NCI-H2227 treated with DMSO at 0.1 percent for 48 hours (cell line): ENCODE measurements at places on chromosomes 1 and 21.

GRCh38 chr1:202932476-202932875 is 5.4 kb upstream of the KLHL12 start:
- DNase-seq, result no peak

- no peak for DNase-seq
Measured at GRCh38 chr1:226360106-226360746, 47.7 kb downstream of the PARP1 start.

GRCh38 chr1:168623831-168624230 is 47.4 kb downstream of the XCL1 start:
- no peak for DNase-seq

DNA sequence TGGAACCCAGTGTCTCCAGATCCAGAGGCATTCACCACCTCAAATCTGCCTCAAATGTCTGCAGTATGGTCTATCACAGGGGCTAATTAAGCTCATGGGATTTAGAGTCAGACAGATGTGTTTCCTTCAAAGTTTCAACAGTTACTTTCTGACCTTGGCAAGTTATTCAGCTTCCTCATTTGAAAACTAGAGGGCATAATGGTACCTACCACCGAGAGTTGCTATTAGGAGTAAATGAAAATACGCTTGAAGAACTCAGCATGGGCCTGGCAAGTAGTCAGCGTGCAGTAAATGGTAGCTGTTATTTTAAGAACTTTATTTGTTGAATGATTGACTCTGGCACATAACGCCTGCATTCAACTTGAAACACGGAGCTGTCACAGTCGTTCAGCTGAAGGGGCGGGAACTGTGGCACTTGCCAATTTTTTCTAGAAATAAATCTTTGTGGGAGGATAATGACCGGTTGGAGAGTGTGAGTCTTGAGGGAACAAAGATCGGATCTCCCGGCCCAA is 1.2 kb upstream of the CAP1 start:
- DNase-seq, result peak; percentile 81

- DNase-seq, result no peak
Measured at GRCh38 chr1:61825393-61825792, 83.1 kb downstream of the PATJ start.
